Colonic mucosa (tissue), 4 donors: ENCODE measurements at places on chromosomes 5 and 9. TPM values are rescaled to one million over a fixed set of nuclear protein-coding genes. Genes with fewer than 3 reads are reported as not detected.
A peak's percentile ranks its signal among the peaks of the same experiment; 100 is the strongest.

The NFIB gene
- 54.0 TPM for total RNA-seq

GRCh38 chr5:87243161-87243844 is 24.4 kb upstream of the RASA1 start:
- DNase-seq = no peak
- no peak overlapping the region for H3K27ac ChIP-seq
- H3K4me1 ChIP-seq = no peaks in the 10 kb centered on the region

GRCh38 chr9:131583836-131584555 is 38.7 kb downstream of the PRRT1B start:
- H3K4me3 ChIP-seq = no peak overlapping the region
- no peak for DNase-seq
- H3K36me3 ChIP-seq = peaks cover 22% of the 10 kb centered on the region
- H3K27ac ChIP-seq = no peak overlapping the region
- H3K4me1 ChIP-seq = no peaks in the 10 kb centered on the region
- no peaks in the 10 kb centered on the region for H3K27me3 ChIP-seq

DNA sequence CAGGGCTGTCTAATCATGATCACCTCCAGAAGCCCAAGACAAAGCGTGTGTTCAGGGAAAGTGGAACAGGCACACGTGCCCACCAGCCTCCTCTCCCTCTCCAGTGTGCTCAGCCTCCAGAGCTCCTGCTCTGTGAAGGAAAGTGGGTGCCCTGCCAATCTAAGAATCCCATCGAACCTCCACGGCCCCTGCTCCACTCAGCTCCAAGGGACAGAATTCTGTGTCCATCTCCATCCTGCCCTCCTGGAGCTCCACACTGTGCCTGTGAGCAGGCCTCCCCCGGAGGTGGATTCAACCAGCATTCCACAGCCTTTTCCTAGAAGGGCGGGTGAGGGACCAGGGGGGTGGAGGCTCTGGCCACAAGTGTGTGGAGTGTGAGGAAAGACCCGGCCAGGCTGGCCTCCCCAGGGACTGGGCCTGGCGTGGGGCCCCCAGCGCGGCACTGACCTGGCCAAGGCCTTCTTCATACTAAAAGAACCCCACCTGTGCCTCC is 6.0 kb downstream of the EEIG1 start:
- H3K27me3 ChIP-seq = no peaks in the 10 kb centered on the region
- no peaks in the 10 kb centered on the region for H3K36me3 ChIP-seq
- H3K4me1 ChIP-seq = peaks cover 52% of the 10 kb centered on the region
- peak overlapping the region; percentile 96 for H3K27ac ChIP-seq

GRCh38 chr5:53362521-53362941 is 117.9 kb upstream of the FST start:
- DNase-seq = no peak
- H3K4me3 ChIP-seq = no peak overlapping the region
- no peaks in the 10 kb centered on the region for H3K27me3 ChIP-seq
- no peak overlapping the region for H3K27ac ChIP-seq
- H3K36me3 ChIP-seq = no peaks in the 10 kb centered on the region
- H3K4me1 ChIP-seq = no peaks in the 10 kb centered on the region

The FOXD1 gene
- total RNA-seq = 0.17 TPM

GRCh38 chr9:112615584-112616266 is 102.2 kb downstream of the INIP start:
- H3K27ac ChIP-seq = no peak overlapping the region
- no peaks in the 10 kb centered on the region for H3K27me3 ChIP-seq
- no peak for DNase-seq
- no peaks in the 10 kb centered on the region for H3K36me3 ChIP-seq
- H3K4me1 ChIP-seq = no peaks in the 10 kb centered on the region
